Neuronal stem cell (in vitro differentiated cells): ENCODE measurements at places on chromosomes 2 and 18.

- no peak for DNase-seq
Measured at GRCh38 chr2:237096911-237097310, 11.2 kb downstream of the COPS8 start.

DNA sequence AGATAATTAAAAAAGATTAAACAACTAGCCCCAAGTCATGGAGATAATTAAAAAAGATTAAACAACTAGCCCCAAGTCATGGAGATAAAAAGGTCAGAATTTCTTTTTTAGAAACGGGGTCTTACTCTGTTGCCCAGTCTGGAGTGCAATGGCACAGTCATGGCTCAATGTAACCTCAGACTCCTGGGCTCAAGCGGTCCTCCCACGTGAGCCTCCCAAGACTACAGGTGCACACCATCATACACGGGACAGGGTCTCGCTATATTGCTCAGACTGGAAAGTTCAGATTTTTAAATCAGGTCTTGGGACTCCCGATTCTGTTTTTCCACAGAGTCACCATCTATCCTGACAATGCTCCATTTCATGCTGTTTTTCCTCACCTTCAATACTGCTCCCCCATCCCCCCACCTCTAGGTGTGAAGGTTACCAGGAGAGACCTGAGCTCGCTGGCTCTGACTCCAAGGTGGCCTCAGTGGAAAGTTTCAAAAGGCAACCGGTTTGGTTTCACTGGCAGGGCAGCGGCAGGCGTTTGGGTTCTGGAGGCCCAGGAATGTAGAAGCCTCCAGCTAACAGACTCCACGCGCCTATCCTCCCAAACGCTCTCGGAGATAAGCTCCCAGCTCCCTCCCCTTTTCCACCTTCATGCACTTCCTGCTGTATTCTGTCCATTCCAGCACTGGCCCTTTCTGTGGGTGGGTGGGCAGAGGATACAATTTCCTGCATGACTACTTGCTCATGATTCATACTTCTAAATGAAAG, 2.9 kb upstream of the SEMA4C start:
- no peak for DNase-seq

GRCh38 chr2:73114273-73114867, 1.6 kb upstream of the RAB11FIP5 start:
- DNase-seq = no peak

DNA sequence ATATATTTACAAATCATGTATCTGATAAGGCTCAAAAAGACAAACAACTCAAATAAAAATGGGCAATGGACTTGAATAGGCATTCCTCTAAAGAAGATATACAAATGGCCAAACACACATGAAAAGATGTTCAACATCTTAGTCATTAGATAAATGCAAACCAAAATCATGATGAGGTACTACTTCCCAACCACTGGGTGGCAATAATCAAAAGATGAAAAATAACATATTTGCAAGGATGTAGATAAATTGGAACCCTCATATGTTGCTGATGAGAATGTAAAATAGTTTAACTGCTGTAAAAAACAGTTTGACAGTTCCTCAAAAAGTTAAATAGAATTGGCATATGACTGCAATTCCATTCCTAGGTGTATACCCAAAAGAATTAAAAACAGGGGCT, 132.3 kb downstream of the TTC32 start:
- no peak for DNase-seq

- no peak for DNase-seq
Measured at GRCh38 chr2:195003881-195004471, 653.0 kb upstream of the SLC39A10 start.

GRCh38 chr2:201148434-201148990, 32.5 kb downstream of the CFLAR start:
- DNase-seq = no peak

DNA sequence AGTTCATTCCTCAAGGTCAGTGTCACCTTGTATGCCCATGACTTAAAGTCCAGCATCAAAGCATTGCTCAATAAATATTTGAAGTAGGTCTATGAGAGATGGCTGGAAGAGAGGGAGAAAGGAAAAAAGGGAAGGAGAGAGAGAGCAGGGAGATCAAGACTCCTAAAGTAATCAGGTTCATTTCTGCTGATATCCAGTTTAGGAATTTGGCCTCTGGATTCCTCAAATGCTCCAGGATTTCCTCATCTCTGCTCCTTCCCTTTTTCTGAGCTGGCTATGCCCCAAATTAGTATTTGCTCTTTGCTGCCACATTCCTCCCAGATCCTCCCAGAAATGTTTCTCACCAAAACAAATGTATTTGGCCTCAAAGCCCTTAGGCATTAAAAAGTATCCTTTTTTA, 739.4 kb upstream of the CHAC2 start:
- DNase-seq = no peak

DNA sequence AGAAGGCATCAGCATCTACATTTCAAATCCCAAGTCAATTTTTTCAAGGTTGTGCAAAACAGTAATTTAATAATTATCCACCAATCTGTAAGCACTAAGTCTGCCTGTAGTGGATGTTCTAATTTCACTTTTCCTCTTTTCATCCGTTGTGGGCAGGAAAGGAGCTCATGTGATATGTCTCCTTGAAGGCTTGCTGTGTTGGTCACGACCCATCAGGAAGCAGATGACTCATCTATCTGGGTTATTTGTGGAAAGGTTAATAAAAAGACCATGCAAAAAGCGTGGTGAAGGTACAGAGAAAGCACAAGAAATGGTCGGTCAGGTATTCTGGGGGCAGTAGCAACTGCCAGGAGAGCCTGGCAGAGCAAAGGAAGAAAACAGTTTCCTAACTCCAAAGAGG, 476.7 kb upstream of the RAB6C start:
- DNase-seq = no peak

- no peak for DNase-seq
Measured at GRCh38 chr2:162591403-162592083, 247.0 kb downstream of the KCNH7 start.

DNA sequence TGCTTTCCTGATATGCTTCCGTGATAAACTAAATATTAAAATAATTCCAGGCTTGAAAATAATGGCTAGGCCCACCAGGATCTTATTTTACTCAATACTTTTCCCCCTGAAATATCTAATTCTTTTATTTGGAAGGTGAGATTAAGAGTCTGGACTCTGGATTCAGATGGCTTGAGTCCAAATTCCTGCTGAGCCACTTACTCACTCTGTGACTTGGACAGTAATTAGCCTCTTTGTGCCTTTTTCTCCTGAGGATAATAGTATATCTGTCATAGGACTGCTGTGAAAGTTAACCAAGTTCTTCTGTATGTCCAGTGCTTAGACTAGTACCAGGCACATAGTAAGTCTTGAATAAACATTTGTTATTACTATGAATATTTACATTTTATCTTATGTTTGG, 127.3 kb upstream of the ERBB4 start:
- DNase-seq = no peak

DNA sequence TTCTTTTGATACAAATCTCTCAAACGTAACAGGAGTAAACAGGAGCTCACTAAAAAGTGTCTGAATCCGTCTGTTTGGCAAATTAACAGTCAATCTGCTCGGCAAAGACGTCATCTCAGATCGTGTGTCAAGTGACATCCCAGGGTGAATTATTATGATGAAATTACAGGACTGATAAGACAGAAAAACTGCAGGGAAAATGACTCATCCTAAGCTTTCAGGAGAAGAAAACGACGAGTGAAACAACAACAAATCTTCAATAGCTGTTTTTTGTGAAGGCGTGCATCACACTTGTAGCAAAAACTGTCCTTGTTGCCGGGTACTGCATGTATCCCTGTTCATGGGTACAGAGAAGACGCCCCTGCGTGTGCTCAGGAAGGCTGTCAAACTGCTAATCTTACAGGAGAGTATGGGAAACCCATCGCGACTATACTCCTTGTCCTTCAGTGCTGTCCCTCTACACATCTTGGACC, 24.9 kb downstream of the EPB41L3 start:
- DNase-seq = no peak

GRCh38 chr2:227576110-227576509, 22.6 kb upstream of the SCYGR2 start:
- no peak for DNase-seq

DNA sequence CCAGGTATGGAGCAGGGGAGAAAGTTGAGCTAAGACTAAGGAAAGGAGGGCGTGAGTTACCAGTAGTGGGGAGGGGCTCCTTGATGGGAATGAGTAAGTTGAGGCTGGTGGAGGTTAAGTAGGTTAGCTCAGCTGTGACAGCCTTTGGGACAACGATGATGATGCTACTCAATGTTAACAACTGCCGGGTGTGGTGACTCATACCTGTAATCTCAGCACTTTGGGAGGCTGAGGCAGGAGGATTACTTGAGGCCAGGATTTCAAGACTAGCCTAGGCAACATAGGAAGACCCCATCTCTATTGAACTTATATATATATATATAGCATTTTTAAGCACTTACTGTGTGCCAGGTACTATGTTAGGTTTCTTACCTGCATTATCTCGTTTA, 48.4 kb downstream of the HK2 start:
- DNase-seq = no peak

GRCh38 chr2:14634182-14634488, 1.6 kb downstream of the LRATD1 start:
- no peak for DNase-seq

GRCh38 chr2:75367401-75367800, 168.1 kb upstream of the TACR1 start:
- no peak for DNase-seq

GRCh38 chr18:58547864-58548263, 81.0 kb downstream of the ALPK2 start:
- DNase-seq = no peak

- DNase-seq = no peak
Measured at GRCh38 chr2:45283764-45284620, 274.7 kb upstream of the SIX2 start.

GRCh38 chr2:26396734-26397298, 4.9 kb upstream of the DRC1 start:
- no peak for DNase-seq

DNA sequence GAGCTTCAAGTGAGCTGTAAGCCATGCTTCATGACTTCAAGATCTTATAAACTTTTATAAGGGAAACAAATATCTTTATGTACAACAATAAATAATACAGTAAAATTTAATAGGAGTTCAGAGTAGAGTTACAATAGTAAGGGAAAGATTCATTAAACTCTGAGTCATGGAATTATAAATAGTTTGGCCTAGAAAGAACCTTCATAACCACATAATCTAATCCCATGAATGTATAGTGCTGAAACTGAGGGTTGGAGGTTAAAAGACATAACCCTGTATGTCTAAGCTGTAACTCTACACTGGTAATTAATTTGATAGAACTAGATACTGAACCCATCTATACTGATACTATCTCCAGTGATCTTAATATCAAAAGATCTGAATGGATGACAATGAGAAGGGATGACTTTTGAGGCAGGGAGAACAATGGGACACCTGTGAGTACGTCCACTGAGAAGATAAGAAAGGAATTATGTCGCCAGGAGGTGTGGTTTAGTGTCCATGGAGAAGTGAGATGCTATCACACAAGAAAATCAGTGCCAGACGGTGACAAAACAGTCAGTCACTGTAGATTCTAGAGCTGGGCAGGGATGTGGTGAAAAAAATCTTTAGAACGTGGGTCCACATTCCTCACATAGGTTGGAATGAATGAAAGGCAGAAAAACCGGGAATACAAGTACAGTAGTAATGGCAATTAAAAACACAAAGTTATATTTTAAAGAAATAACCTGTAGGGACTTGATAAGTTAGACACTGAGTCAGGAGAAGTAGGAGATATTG, 1.1 kb downstream of the IL1F10 start:
- no peak for DNase-seq

DNA sequence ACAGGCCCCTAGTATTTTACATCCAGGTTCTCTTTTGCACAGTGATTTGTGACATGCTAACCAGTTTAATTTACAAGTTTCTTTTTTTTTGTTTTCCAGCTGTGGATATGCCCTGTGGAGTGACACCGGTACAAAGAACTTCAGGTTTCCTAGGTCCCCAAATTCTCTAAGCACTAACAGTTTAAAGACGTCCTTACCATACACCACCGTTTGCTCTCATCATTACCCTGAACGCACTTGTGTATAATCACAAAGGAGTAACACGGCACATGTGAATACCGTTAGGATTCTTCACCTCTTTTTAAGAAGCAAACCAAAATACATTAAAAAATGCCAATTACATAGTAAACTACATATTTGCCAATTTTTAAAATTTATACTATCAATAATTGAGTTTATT, 853 bp downstream of the LANCL1 start:
- DNase-seq = no peak

GRCh38 chr18:45108754-45109153, 428.1 kb downstream of the SETBP1 start:
- no peak for DNase-seq

GRCh38 chr18:75478996-75479880, 51.7 kb upstream of the SMIM21 start:
- DNase-seq = peak; percentile 32

- DNase-seq = no peak
Measured at GRCh38 chr2:21939967-21940366, 816.2 kb downstream of the TDRD15 start.

GRCh38 chr18:7878265-7879211, 311.4 kb downstream of the PTPRM start:
- peak; percentile 54 for DNase-seq

GRCh38 chr2:235463893-235464292, 29.9 kb upstream of the AGAP1 start:
- no peak for DNase-seq

GRCh38 chr18:28189400-28190239, 12.7 kb upstream of the CDH2 start:
- DNase-seq = no peak

DNA sequence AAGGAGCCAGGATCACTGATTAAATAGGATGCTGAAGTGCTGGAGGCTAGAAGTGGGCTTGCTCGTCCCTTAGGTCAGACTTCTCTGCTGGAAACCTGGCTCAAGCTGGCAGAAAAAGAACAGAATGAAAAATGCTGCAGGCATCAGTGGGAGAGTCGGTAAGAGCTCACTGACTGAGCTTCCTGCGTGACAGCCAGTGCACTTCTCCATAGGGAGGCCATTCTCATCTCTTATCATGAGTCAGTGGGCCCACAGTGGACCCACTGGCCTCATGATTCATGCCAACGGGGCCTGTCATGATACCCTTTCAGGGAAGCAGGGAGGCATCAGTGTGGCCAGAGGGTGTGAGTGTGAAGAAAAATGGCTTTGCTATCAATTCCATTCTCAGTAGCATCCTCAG, 498.2 kb downstream of the PTPRM start:
- DNase-seq = no peak

- DNase-seq = no peak
Measured at GRCh38 chr18:77049938-77050337, 82.6 kb downstream of the MBP start.

- peak; percentile 77 for DNase-seq
Measured at GRCh38 chr2:234135750-234136221, 85.3 kb downstream of the SPP2 start.

DNA sequence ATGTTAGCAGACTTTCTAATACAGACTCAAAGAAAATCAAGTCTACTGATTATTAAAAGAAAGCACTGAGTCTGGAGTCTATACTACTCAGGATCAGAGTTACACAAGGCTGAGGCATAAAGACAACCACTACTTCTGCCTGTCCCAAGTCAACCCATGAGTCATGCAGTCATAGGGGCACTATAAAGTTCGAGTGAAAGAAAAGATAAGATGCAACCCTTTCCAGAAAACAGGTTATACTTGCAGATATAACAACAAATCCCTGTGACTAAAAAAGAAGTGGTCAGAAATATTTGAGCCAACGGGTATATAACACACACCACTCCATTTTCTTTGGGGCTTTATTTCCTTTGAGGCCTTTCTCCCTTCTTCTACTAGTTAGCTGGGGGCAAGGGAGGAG, 18.6 kb upstream of the SCRN3 start:
- no peak for DNase-seq

GRCh38 chr2:160201849-160202539, 1.9 kb upstream of the ITGB6 start:
- DNase-seq = no peak
